ENCODE measurements at places on chromosomes 5 and 9.
A peak's percentile ranks its signal among the peaks of the same experiment; 100 is the strongest.

DNA sequence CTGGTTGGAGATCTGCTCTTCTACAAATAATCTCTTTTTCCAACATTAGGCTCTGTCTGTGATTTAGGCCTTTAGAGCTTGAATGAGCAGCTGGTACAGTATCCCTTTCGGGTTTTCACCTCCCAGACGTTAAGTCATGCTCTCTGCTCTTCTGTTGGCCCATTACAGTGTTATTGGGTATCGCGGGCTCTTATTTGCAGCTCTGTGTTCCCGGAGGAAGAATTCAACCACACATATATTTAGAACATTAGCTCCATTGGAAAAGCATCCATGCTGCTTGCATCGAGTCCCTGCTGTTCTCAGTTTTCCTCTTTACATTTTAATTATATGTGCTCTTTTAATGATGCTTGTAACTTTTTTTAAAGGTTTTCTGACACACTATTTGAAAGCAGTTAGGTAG lies 278.0 kb upstream of the ADCY2 start:
- DNase-seq: no peak

- no peak for DNase-seq
Measured at GRCh38 chr5:73488806-73489205, 9.4 kb upstream of the BTF3 start.

GRCh38 chr9:68872026-68872501 lies 141.8 kb downstream of the PRKACG start:
- peak; percentile 30 for DNase-seq

GRCh38 chr9:13113751-13114150 lies 165.7 kb downstream of the MPDZ start:
- DNase-seq: no peak

- DNase-seq: no peak
Measured at GRCh38 chr5:2697446-2698200, 53.9 kb downstream of the IRX2 start.

- no peak for DNase-seq
Measured at GRCh38 chr5:36392818-36393217, 91.1 kb upstream of the RANBP3L start.

DNA sequence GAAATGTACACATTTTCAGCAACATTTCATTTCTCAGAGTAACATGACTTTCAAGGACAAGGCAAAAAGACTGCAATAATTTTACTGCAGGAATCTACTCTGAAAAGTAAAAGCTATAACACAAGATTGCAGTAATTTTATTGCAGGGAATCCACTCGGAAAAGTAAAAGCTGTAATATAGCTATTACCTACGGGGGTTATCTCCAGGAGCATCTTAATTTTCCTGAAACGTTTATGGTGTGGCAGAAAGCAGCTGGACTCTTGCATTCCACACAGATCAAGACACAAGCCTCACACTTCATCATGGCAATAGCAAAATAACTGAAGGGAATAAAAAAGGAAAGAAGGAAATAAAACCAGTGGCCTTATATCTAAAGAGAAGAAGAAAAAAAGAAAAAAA lies 171.2 kb downstream of the TSSK1B start:
- DNase-seq: no peak

DNA sequence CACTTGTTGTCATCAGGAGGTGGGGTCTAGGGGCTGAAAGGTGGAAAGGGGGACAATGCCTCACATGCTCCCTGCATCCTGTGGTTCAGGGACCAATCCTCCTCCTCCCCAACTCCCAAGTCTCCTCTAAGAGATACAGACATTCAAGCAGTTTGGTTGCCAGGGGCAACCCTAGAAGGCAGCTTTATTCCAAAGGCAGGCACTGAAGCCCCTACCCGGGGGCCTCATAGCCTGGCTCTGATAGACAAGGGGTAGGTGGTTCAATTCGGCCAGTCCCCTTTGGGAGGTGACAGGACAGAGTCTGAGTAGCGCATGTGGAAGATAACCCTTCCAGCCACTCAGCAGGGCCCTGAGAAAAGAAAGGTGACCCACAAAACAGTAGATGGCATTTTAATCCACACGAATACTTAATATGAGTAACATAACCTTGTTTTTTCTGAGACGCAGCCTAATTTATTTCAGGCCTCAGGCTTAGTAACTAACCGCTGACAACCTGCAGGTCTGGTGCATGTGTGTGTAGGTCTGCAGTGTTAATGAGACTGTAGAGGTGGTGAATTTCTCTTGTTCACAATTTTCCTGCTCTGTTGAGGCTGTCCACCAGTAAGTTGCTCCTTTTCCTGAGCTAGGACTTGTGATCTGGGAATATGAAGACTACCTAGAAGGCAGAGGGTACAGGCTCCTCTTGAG lies 31.3 kb upstream of the HSPA9 start:
- DNase-seq: no peak

GRCh38 chr9:93064392-93065134 lies 6.1 kb downstream of the SUSD3 start:
- no peak for DNase-seq

DNA sequence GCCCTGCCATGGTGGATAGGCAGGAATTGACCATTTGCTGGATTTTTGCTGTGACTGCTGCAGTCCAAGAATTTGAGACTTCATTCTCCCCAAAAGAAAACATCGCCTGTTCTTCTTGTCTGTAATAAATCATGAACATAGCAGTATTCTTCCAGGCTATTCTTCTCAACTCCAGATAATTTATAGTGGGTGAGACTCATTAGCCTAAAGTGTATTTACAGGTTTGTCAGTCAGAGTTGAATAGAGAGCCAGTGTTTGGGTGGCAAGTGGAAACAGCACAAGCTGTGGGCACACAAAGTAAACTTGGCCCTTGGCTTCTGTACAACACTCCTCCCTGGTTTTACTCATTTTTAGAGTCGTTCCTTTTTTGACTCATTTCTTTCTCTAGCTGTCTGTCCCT lies 128.2 kb upstream of the VCAN start:
- no peak for DNase-seq

DNA sequence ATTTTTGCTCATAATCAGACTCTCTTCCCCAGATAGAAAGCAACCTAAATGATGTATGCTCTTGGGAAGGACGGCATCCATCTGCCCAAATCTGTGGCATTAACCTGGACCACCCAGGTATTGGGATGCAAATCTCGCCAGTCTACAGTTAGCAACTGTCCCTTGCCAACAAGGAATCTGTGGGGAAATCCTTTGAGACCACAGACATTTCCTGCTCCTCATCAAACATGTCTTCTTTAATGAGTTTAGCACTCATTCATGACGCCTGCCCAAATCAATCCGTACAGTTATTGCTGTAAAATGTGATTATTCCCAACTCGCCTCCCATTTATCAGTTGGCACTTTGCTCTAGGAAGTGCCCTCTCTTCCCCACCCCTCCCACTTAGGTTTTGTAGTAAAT lies 7.8 kb downstream of the ROR2 start:
- DNase-seq: no peak

DNA sequence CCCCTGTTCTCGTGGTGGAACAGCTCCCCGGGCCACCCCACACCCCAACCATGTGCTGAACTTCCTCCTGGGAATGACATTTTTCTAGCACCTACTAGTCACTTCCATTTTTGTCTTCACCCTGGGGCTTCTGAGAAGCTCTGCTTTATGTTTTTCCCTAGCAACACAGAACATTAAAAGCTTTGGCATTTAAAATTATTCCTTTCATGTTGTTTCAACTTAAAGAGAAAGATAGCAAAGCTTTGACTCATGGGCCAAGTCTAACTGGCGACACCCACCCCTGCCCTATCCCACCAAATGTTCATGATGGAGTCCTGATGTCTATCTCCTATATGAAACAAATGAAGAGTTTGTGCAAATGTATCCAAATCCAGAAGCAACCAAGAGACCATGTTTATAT lies 22.4 kb downstream of the BOD1 start:
- DNase-seq: no peak

DNA sequence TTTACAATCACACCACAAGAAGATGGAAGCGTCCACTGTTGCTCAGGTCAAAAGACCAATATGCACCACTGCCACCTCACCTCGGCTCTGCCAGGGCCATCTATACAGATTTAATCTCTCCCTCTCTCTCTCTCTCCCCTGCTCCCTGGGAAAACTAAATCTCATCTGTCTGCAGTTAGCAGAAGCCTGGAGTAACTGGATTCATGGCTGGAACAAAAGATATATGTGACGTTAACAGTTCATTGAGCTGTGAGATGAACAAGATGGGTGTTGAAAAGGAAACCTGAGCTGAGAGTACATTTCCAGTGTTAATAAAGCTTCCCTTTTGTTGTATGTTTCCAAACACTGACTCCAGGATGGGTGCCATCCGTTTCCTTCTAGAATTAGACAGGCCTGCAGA lies 369.7 kb downstream of the CDK5RAP2 start:
- DNase-seq: no peak

DNA sequence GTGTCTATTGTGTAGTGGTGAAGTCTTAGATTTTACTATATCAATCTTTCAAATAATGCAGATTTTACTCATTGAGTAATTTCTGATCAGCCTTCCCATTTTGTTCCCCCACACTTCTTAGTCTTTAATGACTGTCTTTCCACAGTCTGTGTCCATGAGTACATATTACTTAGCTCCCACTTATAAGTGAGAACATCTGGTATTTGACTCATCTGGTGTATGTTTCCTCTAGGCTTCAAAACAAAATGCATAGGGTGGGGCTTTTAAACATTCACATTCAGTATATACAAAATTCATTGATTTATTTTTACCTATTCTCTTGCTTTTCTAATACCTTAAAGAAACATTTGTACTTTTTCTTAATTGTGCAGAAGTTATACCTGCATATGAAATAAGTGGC lies 513.0 kb downstream of the MTRR start:
- DNase-seq: no peak

DNA sequence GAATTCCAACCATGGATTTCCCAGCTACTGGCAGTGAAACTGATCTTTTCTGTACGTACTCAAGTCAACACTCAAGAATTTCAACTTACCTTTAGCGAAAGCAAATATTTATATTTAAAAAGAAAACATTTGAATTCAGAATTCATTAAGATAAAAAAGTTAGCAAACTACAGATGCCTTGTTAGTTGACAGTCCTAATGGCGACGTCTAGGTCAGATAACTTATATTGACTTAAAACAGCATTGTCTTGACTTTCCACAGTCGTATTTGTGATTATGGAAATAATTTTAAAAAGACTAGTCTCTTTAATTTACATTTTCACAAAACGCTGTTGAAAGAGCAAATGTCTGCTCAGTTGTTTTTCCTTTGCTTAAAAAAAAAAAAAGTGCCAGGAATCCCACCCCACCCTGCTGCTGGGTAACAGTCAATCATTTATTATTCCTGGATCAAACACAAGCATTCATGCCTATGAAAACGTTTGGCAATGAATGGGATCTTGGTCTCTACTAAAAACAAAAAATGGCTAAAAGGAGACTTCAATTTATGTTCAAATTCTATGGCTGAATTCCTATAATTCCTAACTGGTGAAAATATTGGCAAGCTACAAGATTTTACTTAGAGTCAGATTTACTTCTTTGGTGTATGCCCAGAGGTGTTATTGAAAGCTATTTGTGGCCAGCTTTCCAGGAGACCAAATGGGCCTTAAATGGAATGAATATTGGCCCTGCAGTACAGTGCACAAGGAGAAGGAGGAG lies 22.0 kb downstream of the OR2S2 start:
- peak; percentile 90 for DNase-seq

GRCh38 chr5:107486489-107486888 lies 184.2 kb downstream of the EFNA5 start:
- DNase-seq: no peak

GRCh38 chr5:176606032-176606431 lies 3.9 kb downstream of the GPRIN1 start:
- DNase-seq: no peak

GRCh38 chr9:77864211-77864889 lies 167.3 kb downstream of the GNAQ start:
- DNase-seq: no peak

- no peak for DNase-seq
Measured at GRCh38 chr5:2188661-2189060, 305.9 kb upstream of the IRX4 start.

- DNase-seq: no peak
Measured at GRCh38 chr5:165161204-165161603, 1655.8 kb downstream of the MAT2B start.

GRCh38 chr9:84711936-84712335 lies 42.4 kb downstream of the NTRK2 start:
- peak; percentile 83 for DNase-seq

DNA sequence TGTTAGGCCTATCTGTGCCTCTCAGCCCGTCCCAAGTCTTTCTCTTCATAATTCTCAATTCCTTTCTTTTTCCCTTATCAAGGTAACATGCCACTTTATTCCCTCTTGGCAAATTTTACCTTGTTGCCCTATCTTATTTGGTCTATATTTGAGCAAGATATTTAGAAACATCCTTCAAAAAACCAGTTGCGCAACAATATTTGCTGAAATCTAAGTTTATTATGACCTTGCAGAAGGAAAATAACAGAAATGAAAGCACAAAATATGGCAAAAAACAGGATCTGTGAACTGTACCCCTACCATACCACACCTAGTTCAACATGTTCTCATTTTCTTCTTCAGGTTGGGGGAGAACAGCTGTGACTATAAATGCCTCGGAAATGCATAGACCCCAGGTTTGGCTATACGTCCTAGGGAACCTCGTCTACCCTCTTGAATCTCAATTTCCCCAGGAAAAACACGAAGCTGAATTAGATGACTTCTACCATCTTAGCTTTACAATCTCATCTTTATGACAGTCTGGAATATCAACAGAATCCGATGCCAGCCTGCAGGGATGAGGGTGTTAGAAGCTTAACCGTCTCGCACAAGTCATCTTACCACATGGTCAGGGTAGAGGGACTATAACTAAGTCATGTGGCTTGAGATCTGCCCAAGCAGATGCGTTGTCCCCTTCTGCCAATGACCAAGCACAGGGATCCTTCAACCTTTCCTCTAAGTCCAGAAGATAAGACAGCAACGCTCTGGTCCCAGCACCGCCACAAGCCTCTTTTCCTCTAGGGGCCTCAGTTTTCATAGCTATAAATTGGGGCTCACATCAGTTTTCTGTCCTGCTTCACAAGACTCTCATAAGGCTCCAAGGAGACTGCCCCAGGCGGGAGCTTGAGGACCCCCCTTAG lies 1.3 kb downstream of the LCP2 start:
- DNase-seq: no peak

- DNase-seq: no peak
Measured at GRCh38 chr9:99399474-99399873, 177.4 kb downstream of the SEC61B start.

GRCh38 chr9:87518702-87519335 lies 21.2 kb downstream of the DAPK1 start:
- DNase-seq: no peak

- no peak for DNase-seq
Measured at GRCh38 chr5:52798938-52799337, 11.2 kb downstream of the ITGA1 start.
